ENCODE measurements at places on chromosomes 2 and 18.

- no peak for DNase-seq
These were observed 2156.1 kb upstream of the CELF4 start for GRCh38 chr18:39721712-39722111.

- DNase-seq: no peak
These were observed 57.6 kb downstream of the MYOM1 start for GRCh38 chr18:3162181-3162580.

- DNase-seq: no peak
These were observed 50.2 kb downstream of the CALCRL start for GRCh38 chr2:187397886-187398285.

- DNase-seq: no peak
These were observed 2.0 kb downstream of the INO80C start for GRCh38 chr18:35495536-35496314.

- DNase-seq: no peak
These were observed 2.0 kb downstream of the SLC14A2 start for GRCh38 chr18:45617284-45617683.

- DNase-seq: no peak
These were observed 796 bp upstream of the DYSF start for GRCh38 chr2:71452565-71452964.

DNA sequence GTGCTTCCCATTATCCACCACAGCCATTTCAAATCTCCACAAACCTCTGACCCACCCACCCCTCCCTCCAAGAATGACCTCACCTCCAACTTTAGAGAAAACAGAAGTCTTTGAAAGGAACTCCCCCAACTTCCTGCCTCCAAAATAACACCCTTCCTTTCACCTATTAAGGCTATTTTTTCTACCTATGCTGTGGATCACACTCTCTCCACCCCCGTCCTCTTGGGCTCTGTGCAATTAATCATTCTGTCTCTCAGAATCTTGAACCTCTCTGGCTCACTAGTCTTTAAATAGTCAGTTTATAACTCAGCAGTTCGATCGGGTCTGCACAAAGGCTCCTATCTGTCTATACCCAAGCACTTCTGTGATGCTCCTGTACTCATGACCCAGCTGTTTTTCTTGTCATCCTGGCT, 37.3 kb upstream of the XPO1 start:
- DNase-seq: no peak

DNA sequence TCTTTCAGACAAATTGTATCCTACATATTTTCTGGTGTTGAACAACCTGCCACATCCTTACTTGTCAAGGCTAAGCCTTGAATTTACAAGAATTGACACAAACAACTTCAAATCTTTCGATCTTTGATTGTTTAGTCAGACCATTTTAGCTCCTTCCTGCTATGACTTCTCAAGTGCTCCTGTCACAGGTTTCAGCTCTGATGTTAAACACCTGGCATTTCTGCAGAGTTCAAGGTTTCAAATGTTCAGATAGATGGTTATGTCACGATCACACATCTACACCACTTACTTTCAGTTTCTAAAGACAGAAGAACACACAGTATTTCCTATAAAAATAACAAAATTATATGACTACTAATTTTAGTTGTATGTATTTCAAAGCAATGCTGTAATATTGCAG, 84.0 kb downstream of the RND3 start:
- no peak for DNase-seq

GRCh38 chr2:42793334-42794270, 1.2 kb upstream of the HAAO start:
- no peak for DNase-seq

DNA sequence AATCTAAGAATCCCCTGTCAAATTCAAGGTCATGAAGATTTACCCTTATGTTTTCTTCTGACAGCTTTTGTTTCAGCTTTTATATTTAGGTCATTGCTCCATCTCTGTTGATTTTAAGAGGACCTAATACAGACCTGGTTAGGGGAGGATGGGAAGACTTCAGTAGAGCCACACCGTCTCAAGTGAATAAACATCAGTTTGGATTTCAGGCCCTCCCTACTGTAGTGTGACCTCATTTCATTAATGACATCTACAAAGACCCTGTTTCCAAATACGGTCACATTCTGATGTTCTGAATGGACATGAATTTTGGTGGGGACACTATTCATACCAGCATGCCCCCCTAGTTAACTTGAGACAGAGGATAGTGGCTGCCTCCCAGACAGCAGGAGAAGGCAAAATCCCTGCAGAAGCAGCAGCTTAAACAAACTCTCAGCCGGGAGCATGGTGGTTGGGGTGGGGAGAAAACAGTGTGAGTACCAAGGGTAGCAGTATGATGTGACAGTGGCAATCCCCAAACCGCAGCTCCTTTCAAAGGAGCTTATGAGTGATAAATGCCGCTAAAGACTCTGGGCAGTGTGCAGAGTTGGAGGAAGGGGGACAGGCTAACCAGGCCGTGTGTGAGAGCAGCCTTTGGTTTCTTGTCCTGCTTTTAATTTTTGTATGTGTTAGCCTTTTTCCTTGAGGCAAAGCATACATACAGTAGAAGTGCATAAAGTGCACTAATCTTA, 65.9 kb upstream of the TNP1 start:
- no peak for DNase-seq

DNA sequence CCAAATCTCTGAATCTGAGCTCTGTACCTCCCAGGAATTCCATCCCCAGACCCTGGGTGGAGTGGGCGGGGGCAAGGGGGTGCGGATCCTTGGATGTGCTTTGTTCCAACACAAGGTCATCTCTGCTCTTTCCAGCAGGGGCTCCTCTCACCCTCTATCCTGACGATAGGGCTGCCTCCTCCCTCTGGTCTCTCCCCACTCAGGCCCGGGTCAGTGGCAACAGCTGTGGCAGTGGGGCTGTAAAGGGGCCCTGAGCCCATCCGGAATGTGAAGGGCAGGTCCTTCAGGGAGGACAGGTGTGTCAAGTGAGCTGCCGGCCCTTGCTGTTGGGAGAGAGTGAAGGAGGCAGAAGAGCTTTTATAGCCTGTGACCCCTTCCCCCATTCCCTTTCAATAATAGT, 167.8 kb downstream of the CELF4 start:
- no peak for DNase-seq

GRCh38 chr2:146214394-146214929, 1630.4 kb upstream of the ACVR2A start:
- no peak for DNase-seq

DNA sequence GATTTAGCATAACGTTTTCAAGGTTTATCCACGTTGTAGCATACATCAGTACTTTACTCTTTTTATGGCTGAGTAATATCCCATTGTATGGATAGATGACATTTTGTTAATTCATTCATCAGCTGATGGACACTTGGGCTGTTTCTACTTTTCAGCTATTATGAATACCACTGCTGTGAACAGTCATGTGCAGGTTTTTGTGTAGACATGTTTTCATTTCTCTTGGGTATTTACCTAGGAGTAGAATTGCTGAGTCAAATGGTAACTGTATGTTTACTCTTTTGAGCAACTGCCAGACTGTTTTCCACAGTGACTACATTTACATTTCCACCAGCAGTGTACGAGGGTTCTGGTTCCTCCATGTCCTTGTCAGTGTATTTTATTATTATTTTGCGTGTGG, 33.9 kb downstream of the COX7A2L start:
- no peak for DNase-seq

DNA sequence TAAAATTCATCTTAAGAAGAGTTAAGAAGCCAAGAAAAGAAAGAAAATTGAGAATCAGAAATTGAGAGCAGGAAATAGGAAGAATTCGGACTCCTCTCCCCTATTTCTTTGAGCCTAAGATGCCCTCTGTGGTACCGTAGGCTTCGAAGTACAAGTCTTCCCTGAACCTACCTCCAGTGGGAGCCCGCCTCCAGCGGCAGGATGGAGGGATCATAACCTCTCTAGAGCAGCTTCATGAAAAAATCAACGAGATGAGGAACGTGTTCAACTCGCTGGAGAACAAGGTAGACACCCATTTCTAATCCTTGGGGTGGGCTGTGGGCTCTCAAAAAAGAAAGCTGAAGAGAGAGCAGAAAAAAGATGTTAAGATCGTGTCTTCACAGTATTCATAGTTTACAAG, 36.3 kb downstream of the ARHGEF33 start:
- DNase-seq: no peak

- no peak for DNase-seq
These were observed 25.7 kb upstream of the RNU4ATAC start for GRCh38 chr2:121505005-121505404.

- no peak for DNase-seq
These were observed 439.5 kb downstream of the ZNF516 start for GRCh38 chr18:76055578-76055977.

- DNase-seq: no peak
These were observed 210.9 kb downstream of the DYM start for GRCh38 chr18:49249521-49249920.

DNA sequence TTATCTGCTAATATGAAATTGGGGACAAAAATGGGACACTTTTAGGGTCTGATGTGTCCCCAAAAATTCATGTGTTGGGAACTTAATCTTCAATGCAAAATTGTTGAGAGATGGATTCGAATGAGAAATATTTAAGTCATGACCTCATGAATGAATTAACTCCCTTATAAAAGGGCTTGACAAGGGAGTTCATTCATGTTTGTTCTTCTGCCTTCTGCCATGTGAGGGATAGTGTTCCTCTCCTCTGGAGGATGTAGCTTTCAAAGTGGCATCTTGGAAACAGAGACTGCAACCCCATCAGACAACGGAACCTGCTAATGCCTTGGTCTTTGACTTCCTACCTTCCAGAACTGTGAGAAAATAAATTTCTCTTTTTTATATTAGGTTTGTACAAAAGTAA, 89.2 kb upstream of the LINC00305 start:
- no peak for DNase-seq

DNA sequence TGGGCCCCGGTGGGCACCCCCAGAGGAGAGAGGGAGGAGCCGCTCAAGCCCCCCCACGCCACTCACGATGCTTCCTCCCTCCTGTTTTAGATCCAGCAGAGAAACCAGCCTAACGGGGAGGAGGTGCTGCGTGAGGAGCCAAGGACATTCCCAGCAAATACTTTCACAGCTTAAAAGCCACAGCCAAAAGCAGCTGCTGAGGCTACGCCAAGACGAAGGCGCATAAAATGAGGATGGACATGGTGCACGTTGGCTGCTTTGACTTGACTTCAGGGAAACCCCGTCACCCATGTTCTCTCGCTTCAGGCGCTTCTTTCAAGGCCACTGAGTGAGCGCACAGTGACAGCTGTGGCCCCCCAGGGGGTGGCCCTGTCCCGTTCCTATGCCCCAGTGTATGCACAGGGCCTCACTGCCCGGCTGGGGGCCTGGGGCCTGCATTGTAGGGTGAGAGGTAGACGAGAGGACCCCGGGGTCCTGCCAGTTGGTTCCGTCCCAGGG, 72.1 kb upstream of the PXDN start:
- DNase-seq: no peak

- no peak for DNase-seq
These were observed 46.3 kb downstream of the PSMG2 start for GRCh38 chr18:12749121-12749520.

DNA sequence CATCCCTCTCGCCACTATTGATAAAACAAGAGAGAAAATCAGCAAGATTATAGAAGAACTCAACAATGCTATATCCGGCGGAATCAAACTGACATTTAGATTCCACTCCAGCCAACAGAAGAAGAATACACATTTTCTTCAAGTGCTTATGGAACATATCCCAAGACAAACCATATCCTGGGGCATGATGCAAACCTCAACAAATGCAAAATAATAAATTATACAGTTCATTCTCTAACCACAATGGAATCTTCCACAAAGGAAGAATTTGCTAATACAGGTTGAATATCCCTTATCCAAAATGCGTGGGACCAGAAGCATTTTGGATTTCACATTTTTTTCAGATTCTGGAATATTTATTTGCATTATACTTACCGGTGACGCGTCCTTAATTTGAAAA, 51.4 kb upstream of the YPEL5 start:
- DNase-seq: no peak

GRCh38 chr18:28789502-28789901, 612.6 kb upstream of the CDH2 start:
- no peak for DNase-seq

DNA sequence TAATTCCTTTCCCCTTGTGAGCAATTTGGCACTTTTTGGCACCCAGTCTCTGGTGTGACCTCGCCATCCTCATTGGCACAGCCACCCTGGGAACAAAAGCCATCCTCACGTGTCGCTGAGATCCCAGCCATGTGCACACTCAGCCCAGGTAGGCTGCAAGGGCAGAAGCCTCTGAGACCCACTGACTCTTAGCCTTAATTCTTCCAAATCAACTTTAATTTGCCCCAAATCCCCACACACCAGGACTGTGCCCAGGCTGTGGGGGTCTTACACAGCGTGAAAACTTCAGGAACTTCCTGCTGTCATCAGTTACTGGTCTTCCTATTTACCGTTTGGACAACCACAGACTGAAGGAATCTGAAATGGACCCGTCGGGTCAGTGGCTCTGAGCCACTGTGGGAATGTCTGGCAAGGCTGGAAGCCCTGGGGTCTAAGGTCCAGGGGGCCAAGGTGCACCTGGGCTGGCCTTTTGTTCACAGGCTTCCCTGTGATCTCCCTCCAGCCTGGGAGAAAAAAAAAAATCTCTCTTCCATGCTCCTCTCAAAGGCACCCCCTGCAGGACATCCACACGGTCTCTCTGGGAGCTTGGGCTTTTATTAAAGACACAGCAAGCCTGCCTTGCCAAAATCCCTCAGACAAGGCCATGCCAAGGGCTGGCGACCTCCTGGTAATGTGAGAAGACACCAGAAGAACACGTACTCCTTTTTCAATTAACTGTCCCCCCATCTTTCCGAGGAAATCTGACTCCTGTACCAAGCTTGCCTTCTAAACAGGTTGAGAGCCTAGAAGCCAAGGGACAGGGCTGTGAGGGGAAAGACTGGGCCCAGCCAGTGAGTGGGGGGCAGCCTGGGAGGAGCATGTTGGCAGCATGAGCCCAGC, 42.1 kb upstream of the LAPTM4A start:
- no peak for DNase-seq

GRCh38 chr2:167946441-167946841, 301.0 kb downstream of the STK39 start:
- no peak for DNase-seq

GRCh38 chr2:122539920-122540319, 784.5 kb downstream of the TSN start:
- no peak for DNase-seq

- no peak for DNase-seq
These were observed 686.2 kb upstream of the FSHR start for GRCh38 chr2:49840428-49840975.

GRCh38 chr2:46377101-46377581, 79.9 kb downstream of the EPAS1 start:
- no peak for DNase-seq

GRCh38 chr2:203559641-203560040, 24.5 kb upstream of the RAPH1 start:
- DNase-seq: no peak

DNA sequence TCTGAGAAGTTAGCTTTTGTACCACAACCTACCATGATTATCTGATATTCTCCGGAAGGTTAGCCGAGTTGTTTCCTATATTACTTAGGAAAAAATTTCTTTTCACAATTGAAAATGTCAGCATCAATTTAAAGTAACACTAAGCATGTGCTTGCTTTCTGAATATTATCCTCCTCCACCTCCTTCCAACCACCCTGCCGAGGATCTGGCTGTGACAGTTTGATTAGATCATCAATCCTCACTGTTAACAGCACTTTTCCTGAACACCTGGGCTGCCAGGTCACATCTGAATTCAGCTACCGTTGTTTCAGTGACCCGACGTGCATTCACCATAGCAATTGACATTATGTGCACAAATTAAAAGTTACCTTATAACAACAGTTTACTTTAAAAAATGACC, 207.0 kb downstream of the ZNF407 start:
- DNase-seq: no peak
